ENCODE measurements at places on chromosomes 5 and 9. TPM values are rescaled to one million over a fixed set of nuclear protein-coding genes. Genes with fewer than 3 reads are reported as not detected.

Gene ACTBL2
- not detected for total RNA-seq

Gene PCDHGB2
- total RNA-seq = 0.94 TPM

Gene TMED9
- 225 TPM for total RNA-seq

Gene CCNO
- 1.6 TPM for total RNA-seq

Gene PRRX2
- 0.50 TPM for total RNA-seq

Gene CMYA5
- total RNA-seq = 1.4 TPM

DNA sequence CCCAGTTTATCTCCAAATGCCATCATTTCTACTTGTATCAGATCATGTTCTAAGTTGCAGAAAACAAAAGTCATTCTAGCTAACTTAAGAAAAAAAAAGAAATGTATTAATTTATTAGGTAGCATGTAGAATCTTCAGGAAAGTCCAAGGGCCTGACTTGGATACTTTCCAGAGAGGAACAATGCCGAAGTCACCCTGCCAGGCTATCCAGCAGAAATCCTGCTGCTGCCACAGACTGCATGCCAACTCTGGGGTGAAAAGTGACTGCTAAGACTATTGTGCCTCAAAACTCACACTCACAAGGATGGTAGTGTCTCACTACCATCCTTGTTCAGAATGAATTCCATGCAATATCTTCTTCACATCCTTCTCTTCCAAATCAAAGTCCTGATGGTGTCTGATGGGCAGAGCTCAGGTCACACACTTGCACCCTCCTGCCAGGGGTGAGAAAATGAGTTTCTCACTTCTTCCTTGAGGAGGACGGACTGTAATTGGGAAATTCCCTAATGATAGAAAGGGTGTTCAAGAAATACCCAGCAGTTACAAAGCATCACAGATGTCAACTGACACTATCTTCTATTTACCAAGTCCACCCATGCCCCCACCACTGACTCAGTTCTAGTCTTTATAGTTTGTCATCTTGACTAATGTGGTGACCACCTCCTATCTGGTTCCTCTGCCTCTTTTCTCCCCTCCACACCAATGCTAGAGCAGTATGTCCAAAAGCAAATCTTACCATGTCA is 279.4 kb downstream of the CWC27 start:
- DNase-seq = no peak
- H3K4me3 ChIP-seq = no peak overlapping the region
- peaks cover 6% of the 10 kb centered on the region for H3K27me3 ChIP-seq
- H3K36me3 ChIP-seq = no peaks in the 10 kb centered on the region
- H3K27ac ChIP-seq = no peak overlapping the region

DNA sequence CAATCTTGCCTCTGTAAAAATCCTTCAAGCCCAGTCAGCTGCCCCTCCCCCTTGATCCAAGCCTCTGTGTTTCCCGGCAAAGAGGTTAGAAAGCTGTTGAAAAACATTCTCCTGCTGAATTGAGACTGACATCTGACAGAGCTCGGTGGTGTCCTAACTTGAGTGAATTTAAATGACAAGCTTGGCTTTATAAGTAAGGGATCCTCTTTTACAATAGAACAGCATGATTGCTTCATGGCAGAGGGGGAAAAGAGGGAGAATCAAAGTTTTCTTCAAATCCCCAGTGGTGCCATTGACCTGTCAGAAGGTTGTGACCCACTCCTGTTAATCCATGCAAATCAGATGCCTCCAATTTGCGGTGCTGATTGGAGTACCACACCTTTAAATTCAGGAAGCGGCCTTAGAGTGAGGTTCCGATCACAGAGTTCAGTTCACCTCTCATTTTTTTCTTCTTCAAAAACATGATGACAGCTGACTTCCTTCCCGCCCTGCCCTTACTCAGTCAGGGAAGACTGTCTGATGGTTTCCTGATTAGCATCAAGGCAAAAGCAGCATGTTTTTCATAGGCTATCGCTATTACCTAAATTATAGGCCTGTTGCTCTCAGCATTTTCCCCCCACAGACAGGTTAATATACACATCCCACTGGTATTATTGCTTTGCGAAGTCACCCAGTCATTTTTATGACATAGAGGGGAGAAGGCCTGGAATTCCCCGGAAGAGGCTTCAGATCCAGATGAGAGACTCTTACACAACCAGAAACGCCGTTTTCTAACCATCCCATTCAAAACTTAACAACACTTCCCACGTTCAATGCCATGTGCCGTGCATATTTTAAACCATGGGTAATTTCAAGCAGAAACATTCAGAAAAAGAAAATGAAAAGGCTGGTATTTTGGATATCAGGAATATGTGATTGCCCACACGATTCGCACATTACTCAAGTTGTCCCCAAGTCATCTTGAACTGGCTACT is 141.4 kb downstream of the EBF1 start:
- peaks cover 24% of the 10 kb centered on the region for H3K4me1 ChIP-seq
- no peak for DNase-seq
- no peak overlapping the region for H3K27ac ChIP-seq
- H3K4me3 ChIP-seq = no peak overlapping the region
- H3K27me3 ChIP-seq = peaks cover 7% of the 10 kb centered on the region

DNA sequence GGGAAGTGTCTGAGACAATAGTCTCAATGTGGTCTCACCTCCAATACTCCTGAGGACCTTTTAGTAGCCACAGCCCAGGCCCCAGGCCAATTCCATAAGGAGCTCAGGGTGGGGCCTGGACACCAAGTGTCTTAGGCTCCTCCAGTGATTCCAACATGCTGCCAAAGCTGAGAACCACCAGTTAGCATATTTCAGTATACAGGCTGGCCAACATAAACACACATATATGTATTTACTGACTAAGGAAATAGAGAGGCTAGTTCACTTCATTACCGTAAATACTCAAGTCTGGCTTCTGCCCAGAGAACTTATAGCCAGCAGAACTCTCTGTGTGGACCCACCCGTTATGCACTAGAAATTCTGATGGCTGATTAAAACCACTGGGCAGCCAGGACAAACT is 24.1 kb downstream of the S1PR3 start:
- H3K4me3 ChIP-seq = no peak overlapping the region
- H3K27me3 ChIP-seq = no peaks in the 10 kb centered on the region
- no peak for DNase-seq
- H3K27ac ChIP-seq = no peak overlapping the region
- no peaks in the 10 kb centered on the region for H3K36me3 ChIP-seq

DNA sequence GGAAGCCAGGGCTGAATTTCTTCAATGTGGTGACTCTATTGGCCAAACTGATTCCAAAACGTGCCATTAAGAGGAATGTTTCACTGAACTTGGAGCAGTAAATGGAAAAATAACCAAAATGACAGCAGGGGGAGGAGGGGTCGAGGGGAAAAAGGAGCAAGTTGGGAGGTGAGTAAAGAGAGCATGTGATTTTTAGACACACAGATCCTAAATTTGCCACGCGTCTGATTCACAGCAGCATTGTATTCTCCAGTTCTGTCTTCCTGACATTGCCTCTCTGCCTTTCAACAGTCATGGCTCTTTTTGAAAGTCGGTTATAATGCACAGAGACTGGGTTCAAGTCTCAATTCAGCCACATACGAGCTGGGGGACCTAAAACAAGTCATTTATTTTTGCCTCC is 22.0 kb upstream of the ADRB2 start:
- no peak overlapping the region for H3K4me3 ChIP-seq
- peaks cover 33% of the 10 kb centered on the region for H3K4me1 ChIP-seq
- H3K36me3 ChIP-seq = no peaks in the 10 kb centered on the region
- peaks cover 13% of the 10 kb centered on the region for H3K27me3 ChIP-seq
- no peak overlapping the region for H3K27ac ChIP-seq

DNA sequence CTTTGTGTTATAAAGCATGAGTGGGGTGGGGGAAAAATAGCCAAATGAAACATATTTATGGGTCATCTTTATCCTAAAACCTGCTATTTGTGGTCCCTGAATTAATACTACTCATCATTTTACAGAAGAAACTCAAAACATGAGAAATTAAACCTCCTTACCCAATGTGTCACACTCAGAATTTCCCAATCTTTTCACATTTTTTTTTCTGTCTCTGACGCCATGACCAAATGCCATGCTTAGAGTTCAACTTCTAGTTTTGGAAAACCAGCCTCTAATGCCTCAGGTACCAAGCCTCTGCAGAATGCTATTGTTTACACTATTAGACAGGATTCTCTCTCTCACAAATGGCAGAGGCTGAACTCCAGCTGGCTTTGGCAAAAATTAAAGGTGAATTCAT is 505.5 kb upstream of the WWC1 start:
- no peaks in the 10 kb centered on the region for H3K27me3 ChIP-seq
- H3K36me3 ChIP-seq = no peaks in the 10 kb centered on the region
- H3K4me3 ChIP-seq = no peak overlapping the region
- no peaks in the 10 kb centered on the region for H3K4me1 ChIP-seq
- DNase-seq = no peak

GRCh38 chr9:110668570-110669167 is at the start of gene MUSK:
Gene MUSK (plus strand): TSS chr9:110668791. CDS start chr9:110668905, 114 bp downstream.
- no peak within 1 kb of the TSS for H3K4me3 ChIP-seq
- peaks cover 3% of the 10 kb centered on the region for H3K27me3 ChIP-seq
- no peaks in the 10 kb centered on the region for H3K4me1 ChIP-seq
- H3K36me3 ChIP-seq = no peaks in the 10 kb centered on the region
- no peak within 1 kb of the TSS for H3K27ac ChIP-seq

DNA sequence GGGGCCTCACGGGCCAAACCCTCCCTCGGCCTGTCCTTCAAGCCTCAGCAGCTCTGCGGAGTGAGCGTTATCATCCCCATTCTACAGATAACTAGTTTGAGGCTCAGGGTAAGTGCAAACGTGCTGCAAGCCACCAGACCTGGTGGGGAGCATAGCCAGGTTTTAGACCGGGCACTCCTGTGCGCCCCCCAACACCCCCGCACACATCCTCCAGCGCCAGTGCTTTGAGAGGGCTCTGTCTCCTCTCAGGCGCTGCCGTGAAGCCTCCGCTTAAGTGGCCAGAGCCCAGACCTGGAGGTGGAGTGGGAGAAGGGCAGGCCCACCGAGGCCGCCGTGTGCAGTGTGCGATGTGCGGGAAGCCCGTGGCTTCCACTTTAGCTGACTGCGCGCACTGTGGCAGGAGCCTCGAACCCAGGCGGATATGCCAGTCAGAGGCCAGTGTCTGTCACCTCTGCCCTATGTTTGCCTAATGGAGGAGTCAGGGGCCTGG is 1.6 kb upstream of the MGAT1 start:
- H3K36me3 ChIP-seq = peaks cover 10% of the 10 kb centered on the region
- no peaks in the 10 kb centered on the region for H3K27me3 ChIP-seq
- no peak for DNase-seq
- peaks cover 63% of the 10 kb centered on the region for H3K4me1 ChIP-seq

DNA sequence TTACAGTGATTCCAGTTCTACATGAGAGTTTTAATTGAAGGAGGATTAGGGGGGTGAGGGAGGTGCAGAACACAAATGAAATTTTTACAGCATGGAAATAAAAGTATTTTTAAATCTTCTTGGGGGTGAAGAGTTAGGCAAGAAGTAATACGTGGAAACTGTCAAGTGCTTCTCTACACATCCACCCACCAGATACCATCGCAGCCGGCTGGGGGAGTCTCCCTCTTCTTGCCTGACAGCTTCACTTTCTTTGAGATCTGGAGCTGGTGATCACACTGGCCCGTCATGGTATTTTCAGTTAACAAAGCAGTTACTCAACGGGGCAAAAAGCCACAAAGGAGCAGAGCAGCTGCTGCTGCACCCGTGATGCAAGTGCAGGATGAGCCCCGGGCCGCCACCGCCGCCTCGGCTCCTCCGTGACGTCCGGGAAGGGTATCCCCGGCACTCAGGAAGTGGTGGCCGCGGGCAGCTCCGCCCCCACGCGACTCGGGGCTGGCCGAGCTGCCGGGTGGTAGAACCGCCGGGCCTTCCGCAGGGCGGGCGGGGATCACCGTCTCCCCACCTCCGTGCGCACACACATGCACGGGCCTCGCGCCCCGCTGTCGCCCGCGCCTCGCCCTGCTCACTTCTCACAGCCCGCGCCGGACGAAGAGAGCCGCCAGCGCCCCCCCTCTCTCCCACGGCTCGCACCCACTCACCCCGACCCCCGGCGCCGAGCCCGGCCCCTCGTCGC is 2.4 kb upstream of the NR4A3 start:
- peak overlapping the region; percentile 98 for H3K27ac ChIP-seq
- H3K4me3 ChIP-seq = peak overlapping the region; percentile 100
- DNase-seq = peak; percentile 87
- peaks cover 29% of the 10 kb centered on the region for H3K27me3 ChIP-seq
- peaks cover 4% of the 10 kb centered on the region for H3K36me3 ChIP-seq

GRCh38 chr5:145902421-145902820 is 29.6 kb upstream of the GRXCR2 start:
- no peaks in the 10 kb centered on the region for H3K36me3 ChIP-seq
- no peak overlapping the region for H3K4me3 ChIP-seq
- no peak overlapping the region for H3K27ac ChIP-seq

DNA sequence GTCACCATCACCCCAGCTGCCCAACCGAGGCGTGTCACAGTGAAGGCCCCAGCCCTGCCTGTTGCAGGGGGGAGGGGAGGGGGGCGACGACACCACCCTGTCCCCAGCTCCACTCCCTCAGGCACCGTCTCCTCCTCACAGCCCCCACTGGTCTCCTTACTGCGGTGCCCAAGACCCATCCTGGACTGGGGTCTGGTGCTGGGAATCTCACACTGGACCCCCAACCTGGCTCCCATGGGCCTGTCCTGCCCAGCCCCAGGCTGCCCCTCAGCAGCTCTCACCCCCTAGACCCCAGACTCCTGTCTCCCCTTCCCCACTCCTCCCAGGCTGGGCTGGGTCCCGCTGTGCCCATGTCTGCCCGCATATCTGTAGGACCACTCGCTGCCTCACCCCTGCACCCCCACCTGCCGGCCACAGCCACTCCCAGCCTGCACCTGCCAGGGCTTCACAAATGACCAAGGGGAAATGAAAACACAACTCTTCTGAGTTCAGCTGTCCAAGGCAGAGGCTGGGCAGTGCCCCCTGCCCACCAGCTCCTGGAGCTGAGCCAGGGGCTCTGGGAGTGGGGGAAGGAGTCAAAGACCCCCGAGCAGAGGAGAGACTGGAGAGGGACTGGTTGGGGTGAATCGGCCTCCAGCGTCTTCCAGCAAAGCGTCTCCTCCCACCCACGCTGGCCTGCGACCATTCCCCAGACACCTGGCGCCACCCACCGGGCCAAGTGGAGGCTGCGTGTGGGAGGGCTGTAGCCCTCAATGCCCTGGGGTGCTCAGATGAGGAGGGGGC is 32.6 kb upstream of the EGFL7 start:
- peaks cover 4% of the 10 kb centered on the region for H3K27me3 ChIP-seq
- no peak overlapping the region for H3K4me3 ChIP-seq
- H3K27ac ChIP-seq = no peak overlapping the region
- no peaks in the 10 kb centered on the region for H3K36me3 ChIP-seq
- DNase-seq = peak; percentile 83
